ENCODE measurements at places on chromosomes 16 and 17. TPM values are rescaled to one million over a fixed set of nuclear protein-coding genes. Genes with fewer than 3 reads are reported as not detected.

DNA sequence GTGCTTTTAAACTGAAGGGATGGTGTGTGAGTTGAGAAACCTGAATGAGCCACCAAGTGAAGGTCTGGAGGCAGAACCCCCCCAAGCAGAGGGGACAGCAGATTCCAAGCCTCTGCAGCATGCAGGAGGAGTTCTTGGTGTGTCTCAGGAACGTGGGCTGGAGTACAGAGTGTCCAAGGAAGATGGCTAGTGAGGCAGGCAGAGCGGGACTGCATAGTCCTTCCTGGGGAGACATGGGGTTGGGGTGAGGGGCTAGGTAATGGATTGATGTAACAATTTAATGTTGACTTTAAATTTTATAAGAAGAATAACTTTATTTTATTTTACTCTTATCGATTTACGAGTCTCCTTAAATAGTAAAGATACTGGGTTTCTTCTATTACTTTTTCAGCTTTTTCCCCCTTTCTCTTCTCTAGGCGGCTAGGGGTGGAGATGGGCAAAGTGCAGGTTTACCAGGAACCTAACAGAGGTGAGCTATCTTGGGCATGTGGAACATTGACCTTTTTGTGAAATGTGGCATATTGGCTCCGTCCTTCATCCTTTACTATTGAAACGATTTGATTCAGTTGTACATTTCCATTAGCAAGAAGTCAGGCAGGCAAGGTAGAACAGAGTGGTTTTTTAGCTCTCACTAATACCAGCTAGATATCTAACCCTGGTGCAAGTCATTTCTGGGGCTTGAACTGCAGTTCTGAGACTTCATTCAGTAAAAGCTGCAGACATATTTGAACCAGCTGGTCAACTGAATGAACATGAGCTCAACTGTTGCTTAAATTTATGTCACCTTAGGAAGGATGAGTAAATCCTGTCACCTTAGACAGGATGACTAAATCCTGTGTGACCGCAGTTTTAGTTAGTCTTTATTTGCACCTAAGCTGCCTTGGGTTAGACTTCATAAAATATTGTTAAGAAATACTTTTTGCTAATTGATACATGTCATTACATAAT is 9.2 kb downstream of the PRPSAP2 start:
- no peaks in the 10 kb centered on the region for H3K27me3 ChIP-seq
- H3K27ac ChIP-seq = no peak overlapping the region
- H3K36me3 ChIP-seq = peaks cover 62% of the 10 kb centered on the region
- DNase-seq = no peak
- H3K4me3 ChIP-seq = no peak overlapping the region

DNA sequence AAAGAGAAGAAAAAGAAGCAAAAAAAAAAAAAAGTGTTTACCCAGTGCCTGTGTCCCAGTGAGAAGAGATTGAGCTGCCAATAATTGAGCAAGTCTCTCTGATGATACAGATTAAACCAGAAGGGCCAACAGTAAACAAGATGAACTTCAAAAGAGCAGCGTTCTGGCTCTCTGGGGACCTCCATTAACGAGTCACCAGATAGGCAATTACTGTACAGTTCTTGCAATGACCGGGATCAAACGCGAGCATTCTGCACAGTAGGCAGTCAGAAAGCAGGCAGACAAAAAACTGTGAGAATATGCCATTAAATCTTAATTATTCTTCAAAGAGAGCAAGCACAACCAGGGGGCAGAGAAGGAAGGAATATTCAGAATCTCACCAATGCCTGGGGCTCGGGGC is 626.1 kb downstream of the TMEM114 start:
- H3K4me1 ChIP-seq = no peaks in the 10 kb centered on the region
- peaks cover 28% of the 10 kb centered on the region for H3K27me3 ChIP-seq
- H3K27ac ChIP-seq = no peak overlapping the region
- DNase-seq = no peak

DNA sequence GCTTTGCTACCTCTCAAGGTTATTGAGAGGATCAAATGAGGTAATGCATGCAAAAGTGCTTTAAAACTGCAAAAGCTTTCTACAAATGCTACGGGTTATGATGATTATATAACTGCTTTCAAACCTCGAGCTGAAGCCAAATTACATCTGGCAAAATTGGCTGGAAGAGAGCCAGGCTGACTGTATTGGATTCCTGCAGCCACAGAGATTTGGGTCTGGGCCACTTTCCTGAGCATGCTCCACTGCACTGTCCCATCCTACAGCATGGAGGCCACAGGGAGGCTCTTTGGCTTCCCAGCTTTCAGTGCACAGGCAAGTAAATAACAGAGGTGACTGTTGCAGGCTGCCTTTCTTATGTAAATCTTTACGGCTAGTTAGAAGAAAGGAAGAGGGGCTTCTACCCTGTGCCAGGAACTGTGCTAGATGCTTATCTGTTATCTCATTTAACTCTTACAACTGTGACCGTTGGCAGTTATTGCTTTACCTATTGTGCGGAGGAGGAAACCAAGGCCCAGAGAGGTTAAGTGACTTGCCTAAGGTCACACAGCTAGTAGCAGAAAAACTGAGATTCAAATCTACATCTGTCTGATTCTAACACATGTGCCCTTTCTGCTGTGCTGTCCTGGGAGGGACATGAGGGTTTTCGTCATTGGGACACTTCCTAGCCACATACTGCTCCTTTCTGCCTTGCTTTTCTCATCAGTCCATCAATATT is 121.8 kb downstream of the SPACA3 start:
- no peak overlapping the region for H3K27ac ChIP-seq
- no peaks in the 10 kb centered on the region for H3K36me3 ChIP-seq
- H3K27me3 ChIP-seq = peaks cover 90% of the 10 kb centered on the region

- peaks cover 6% of the 10 kb centered on the region for H3K27me3 ChIP-seq
- H3K27ac ChIP-seq = no peak overlapping the region
- H3K4me1 ChIP-seq = no peaks in the 10 kb centered on the region
- H3K36me3 ChIP-seq = no peaks in the 10 kb centered on the region
- no peak overlapping the region for H3K4me3 ChIP-seq
These were observed 144.8 kb downstream of the SHISA9 start for GRCh38 chr16:13046061-13046821.

DNA sequence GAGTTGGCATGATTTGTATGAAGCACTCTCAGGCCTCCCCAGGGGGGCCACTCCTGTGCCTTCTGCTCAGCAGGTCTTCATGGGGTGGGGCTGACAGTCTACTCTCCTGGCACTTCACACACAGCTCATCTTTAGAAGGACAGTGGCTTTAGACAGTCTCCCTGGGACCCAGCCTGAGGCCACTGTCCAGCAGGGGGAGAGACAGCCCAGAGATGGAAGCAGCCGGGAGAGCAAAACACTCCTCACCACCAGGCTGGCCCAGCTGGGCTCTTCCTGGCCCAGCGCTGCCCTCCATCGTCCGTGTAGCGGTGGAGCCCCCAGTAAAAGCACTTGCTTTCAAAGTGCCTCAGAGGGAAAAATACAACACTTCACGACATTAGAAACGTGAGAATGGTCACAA is 62.0 kb upstream of the CRHR1 start:
- DNase-seq = no peak
- peaks cover 86% of the 10 kb centered on the region for H3K27me3 ChIP-seq
- no peak overlapping the region for H3K4me3 ChIP-seq
- no peaks in the 10 kb centered on the region for H3K4me1 ChIP-seq
- H3K36me3 ChIP-seq = no peaks in the 10 kb centered on the region

DNA sequence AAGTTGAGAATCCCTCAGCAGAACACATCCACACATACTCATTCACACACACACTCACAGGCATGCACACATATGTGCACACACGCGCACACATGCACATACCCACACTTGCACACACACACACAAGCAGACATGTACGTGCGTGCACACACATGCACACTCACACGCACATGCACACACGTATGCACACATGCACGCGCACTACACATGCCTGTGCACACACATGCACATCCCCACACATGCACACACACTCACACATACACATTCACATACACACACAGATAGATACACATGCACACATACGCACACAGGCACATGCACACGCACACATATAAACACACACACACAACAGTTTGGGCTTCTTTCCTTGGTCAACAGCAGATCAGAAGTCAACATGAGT is 24.0 kb downstream of the GSG1L start:
- peaks cover 9% of the 10 kb centered on the region for H3K4me1 ChIP-seq
- no peak overlapping the region for H3K27ac ChIP-seq
- no peaks in the 10 kb centered on the region for H3K36me3 ChIP-seq
- no peak overlapping the region for H3K4me3 ChIP-seq

DNA sequence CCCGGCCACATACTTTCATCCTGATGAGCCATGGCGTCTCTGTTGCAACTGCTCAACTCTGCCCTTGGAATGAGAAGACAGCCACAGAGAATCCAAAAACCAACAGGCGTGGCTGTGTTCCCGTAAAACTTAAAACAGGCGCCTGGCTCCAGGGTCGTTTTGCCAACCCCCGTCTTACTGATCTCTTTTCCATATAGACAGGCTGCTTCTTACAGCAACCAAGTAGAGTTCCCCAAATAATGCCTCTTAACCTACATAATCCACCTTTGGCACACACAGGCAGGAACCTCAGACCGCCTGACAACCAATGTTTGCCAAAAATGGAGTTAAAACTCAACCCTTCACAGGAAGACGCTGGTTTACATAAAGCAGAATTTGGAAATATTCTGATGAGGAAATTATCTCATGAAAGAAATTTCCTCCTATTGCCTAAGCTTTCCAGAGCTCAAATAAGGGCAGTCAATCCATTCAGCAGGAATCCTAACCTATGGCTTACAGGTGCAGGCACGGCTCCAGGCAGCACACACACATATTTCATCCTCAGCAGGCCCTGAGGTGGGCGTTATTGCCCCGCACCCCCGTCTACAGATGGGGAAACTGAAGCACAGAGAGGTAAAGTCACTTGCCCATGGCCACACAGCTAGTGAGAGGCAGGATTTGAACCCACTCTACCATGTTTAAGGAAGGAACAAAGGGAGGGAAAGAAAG is 35.8 kb downstream of the LITAF start:
- no peaks in the 10 kb centered on the region for H3K27me3 ChIP-seq
- peak overlapping the region; percentile 60 for H3K27ac ChIP-seq
- H3K36me3 ChIP-seq = peaks cover 74% of the 10 kb centered on the region
- peaks cover 45% of the 10 kb centered on the region for H3K4me1 ChIP-seq
- DNase-seq = no peak

Gene SLFN11
- total RNA-seq = 15.1 TPM

Gene TOX3
- total RNA-seq = not detected

Gene PABPN1L
- not detected for total RNA-seq

Gene TBC1D3C
- total RNA-seq = not detected

Gene SALL1
- 1.3 TPM for total RNA-seq

Gene CCR7
- total RNA-seq = not detected

Gene TPSAB1
- 3.6 TPM for total RNA-seq

Gene DYNLRB2
- not detected for total RNA-seq

Data from left ventricle myocardium inferior (tissue), 1 donor.